ENCODE measurements at places on chromosomes 5 and 9.

DNA sequence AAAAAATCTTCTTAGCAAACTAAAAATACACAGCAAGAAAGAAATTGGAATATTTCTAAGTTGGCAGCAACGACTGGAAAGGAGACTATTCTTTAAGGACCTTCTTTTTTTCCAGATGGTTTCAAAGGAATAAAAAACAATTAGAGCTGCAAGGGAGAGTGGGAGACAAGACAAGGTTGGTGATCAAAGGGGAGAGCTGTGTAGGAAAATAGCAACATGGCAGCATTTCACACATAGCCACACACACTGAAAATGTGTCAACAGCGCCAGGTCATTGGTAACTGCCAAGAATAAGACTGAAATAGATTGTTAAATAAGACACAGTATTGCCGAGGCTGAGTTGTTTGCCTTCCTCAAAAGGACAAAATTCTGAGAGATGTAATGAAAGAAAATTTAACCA, 88.1 kb upstream of the TLE1 start:
- no peaks in the 10 kb centered on the region for H3K27me3 ChIP-seq
- H3K27ac ChIP-seq = no peak overlapping the region
- H3K36me3 ChIP-seq = no peaks in the 10 kb centered on the region

GRCh38 chr5:50749181-50749580, 82.7 kb downstream of the PARP8 start:
- H3K36me3 ChIP-seq = no peaks in the 10 kb centered on the region
- H3K4me3 ChIP-seq = no peak overlapping the region
- H3K27me3 ChIP-seq = no peaks in the 10 kb centered on the region
- no peak overlapping the region for H3K27ac ChIP-seq

- H3K4me1 ChIP-seq = no peaks in the 10 kb centered on the region
- peak; percentile 10 for DNase-seq
- H3K27me3 ChIP-seq = no peaks in the 10 kb centered on the region
- H3K4me3 ChIP-seq = no peak overlapping the region
Observed at GRCh38 chr5:127916885-127917573, 166.5 kb upstream of the SLC12A2 start.

- H3K27ac ChIP-seq = no peak overlapping the region
- H3K36me3 ChIP-seq = no peaks in the 10 kb centered on the region
- peaks cover 24% of the 10 kb centered on the region for H3K27me3 ChIP-seq
- H3K4me1 ChIP-seq = no peaks in the 10 kb centered on the region
Observed at GRCh38 chr5:58770136-58770535, 187.3 kb downstream of the RAB3C start.

GRCh38 chr5:76601470-76601869, 21.7 kb downstream of the F2RL2 start:
- no peak overlapping the region for H3K4me3 ChIP-seq
- no peaks in the 10 kb centered on the region for H3K36me3 ChIP-seq
- no peaks in the 10 kb centered on the region for H3K27me3 ChIP-seq
- peaks cover 2% of the 10 kb centered on the region for H3K4me1 ChIP-seq
- H3K27ac ChIP-seq = no peak overlapping the region
- DNase-seq = peak; percentile 78

- H3K27me3 ChIP-seq = no peaks in the 10 kb centered on the region
- H3K4me1 ChIP-seq = no peaks in the 10 kb centered on the region
- H3K4me3 ChIP-seq = no peak overlapping the region
- H3K27ac ChIP-seq = no peak overlapping the region
Observed at GRCh38 chr5:15459200-15459599, 40.8 kb upstream of the FBXL7 start.

DNA sequence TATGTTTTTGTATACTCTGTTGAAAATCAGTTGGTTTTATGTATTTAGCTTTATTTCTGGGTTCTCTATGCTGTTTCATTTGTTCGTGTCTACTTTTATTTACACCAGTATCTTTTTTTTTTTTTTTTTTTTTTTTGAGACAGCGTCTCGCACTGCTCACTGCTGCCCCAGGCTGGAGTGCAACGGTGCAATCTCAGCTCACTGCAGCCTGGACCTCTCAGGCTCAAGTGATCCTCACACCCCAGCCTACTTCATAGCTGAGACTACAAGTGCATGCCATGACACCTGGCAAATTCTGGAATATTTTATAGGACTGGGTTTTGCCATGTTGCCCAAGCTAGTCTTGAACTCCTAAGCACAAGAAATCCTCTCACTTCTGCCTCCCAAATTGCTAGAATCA, 869.4 kb upstream of the CDH6 start:
- H3K4me3 ChIP-seq = no peak overlapping the region
- H3K36me3 ChIP-seq = no peaks in the 10 kb centered on the region
- no peak for DNase-seq

- H3K27ac ChIP-seq = no peak overlapping the region
- H3K4me1 ChIP-seq = no peaks in the 10 kb centered on the region
- DNase-seq = peak; percentile 5
- H3K36me3 ChIP-seq = no peaks in the 10 kb centered on the region
- no peaks in the 10 kb centered on the region for H3K27me3 ChIP-seq
Observed at GRCh38 chr9:18668944-18669343, 195.0 kb downstream of the ADAMTSL1 start.

- H3K27me3 ChIP-seq = no peaks in the 10 kb centered on the region
- no peak overlapping the region for H3K27ac ChIP-seq
- no peaks in the 10 kb centered on the region for H3K36me3 ChIP-seq
- no peak for DNase-seq
Observed at GRCh38 chr9:83800236-83801033, 17.1 kb downstream of the GKAP1 start.

- no peaks in the 10 kb centered on the region for H3K4me1 ChIP-seq
- peak; percentile 41 for DNase-seq
- H3K27me3 ChIP-seq = peaks cover 3% of the 10 kb centered on the region
- H3K27ac ChIP-seq = no peak overlapping the region
- no peaks in the 10 kb centered on the region for H3K36me3 ChIP-seq
- H3K4me3 ChIP-seq = no peak overlapping the region
Observed at GRCh38 chr9:68507806-68508145, 32.9 kb downstream of the TMEM252 start.

GRCh38 chr5:158852622-158853021, 247.1 kb downstream of the EBF1 start:
- H3K27ac ChIP-seq = no peak overlapping the region
- no peak for DNase-seq
- no peaks in the 10 kb centered on the region for H3K36me3 ChIP-seq
- H3K27me3 ChIP-seq = no peaks in the 10 kb centered on the region

DNA sequence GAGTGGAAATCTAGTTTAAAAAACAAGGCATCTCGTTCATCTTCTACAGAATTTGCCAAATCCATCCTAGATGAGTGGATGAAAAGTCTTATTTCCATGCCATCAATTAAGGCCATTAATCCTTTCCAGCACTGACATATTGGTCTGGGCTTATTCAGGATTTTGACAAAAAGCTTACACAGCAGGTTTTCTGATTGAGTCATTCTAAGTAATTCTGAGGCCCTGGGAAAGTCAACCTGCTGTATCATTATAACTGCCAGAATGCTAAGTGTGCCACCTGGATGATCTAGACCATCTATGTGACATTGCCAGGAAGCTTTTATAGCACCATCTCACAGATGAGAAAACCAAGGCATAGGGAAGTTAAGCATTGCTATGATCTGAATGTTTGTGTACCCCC, 132.1 kb upstream of the MAP3K1 start:
- no peak overlapping the region for H3K4me3 ChIP-seq
- H3K27me3 ChIP-seq = no peaks in the 10 kb centered on the region
- H3K27ac ChIP-seq = no peak overlapping the region
- no peaks in the 10 kb centered on the region for H3K36me3 ChIP-seq

DNA sequence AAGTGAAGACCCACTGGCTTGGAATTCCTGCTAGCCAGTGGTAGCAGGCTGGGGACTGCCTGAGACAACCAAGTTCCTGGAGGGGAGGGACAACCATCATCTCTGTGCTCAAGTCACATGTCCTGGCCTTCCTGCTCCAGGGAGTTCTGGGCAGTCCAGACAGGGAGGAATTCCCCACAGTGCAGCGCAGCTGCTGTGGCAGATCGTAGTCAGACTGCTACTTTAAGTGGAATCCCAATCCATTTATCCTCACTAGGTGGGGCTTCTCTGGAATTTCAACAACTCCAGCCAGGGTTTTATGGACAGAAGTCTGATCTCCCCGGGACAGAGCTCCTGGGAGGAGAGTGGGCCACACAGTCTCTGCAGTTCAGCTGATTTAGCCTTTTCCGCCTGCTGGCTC, 20.9 kb upstream of the OR5C1 start:
- H3K27ac ChIP-seq = no peak overlapping the region
- no peak overlapping the region for H3K4me3 ChIP-seq
- no peaks in the 10 kb centered on the region for H3K36me3 ChIP-seq
- H3K4me1 ChIP-seq = no peaks in the 10 kb centered on the region
- no peaks in the 10 kb centered on the region for H3K27me3 ChIP-seq
- no peak for DNase-seq

DNA sequence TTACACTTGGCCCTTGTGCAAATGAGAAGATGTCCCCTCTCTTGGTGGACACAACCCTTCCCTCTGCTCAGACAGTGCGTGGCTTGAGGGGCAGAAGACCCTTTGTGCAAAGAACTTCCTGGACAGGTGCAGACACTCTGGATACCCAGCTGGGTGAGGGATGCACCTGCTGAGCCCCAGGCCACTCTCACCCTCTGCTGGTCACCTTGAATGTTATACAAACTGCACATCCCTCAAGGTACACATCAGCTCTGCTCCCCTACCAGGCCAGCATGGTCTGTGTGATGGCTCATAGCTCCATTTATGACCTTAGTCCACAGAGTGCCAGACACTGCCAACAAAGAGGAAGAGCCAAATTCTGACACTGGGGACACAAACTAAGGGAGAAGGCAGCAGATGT, 3.1 kb upstream of the DIRAS2 start:
- no peaks in the 10 kb centered on the region for H3K27me3 ChIP-seq
- no peak overlapping the region for H3K4me3 ChIP-seq
- no peak for DNase-seq
- H3K4me1 ChIP-seq = peaks cover 2% of the 10 kb centered on the region

- H3K4me3 ChIP-seq = no peak overlapping the region
- no peak overlapping the region for H3K27ac ChIP-seq
- no peaks in the 10 kb centered on the region for H3K4me1 ChIP-seq
- no peaks in the 10 kb centered on the region for H3K27me3 ChIP-seq
Observed at GRCh38 chr5:164748861-164749260, 1243.4 kb downstream of the MAT2B start.

- peaks cover 7% of the 10 kb centered on the region for H3K27me3 ChIP-seq
- H3K4me3 ChIP-seq = no peak overlapping the region
- H3K4me1 ChIP-seq = no peaks in the 10 kb centered on the region
Observed at GRCh38 chr9:95719354-95719753, 156.1 kb upstream of the ERCC6L2 start.

GRCh38 chr9:90103771-90104170, 499.0 kb downstream of the GADD45G start:
- H3K27me3 ChIP-seq = peaks cover 4% of the 10 kb centered on the region
- DNase-seq = peak; percentile 43
- H3K27ac ChIP-seq = no peak overlapping the region
- H3K36me3 ChIP-seq = no peaks in the 10 kb centered on the region
- H3K4me1 ChIP-seq = peaks cover 1% of the 10 kb centered on the region

GRCh38 chr9:128070874-128071273, 2.8 kb downstream of the SLC25A25 start:
- H3K27me3 ChIP-seq = no peaks in the 10 kb centered on the region
- H3K27ac ChIP-seq = no peak overlapping the region
- peaks cover 6% of the 10 kb centered on the region for H3K36me3 ChIP-seq
- H3K4me1 ChIP-seq = peaks cover 19% of the 10 kb centered on the region

DNA sequence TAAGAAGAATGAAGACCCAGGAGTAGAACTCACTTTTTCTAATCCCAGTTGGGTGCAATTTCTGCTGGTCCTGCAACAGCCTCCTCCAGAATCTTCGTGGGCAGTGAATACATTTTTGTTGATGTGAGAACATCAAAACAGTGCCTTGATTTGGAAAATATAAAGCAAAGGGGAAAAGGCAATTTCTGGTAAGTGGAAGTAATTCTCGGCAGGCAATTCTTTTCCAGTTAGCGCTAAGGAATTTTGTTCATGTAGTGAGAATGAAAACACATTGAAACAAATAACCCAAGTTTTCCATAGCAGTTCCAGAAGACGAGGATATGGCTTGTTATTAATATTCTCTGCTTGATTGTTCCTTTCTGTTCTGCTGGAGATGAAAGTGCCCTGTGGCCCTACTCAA, 178.7 kb downstream of the SPATA31D1 start:
- no peak for DNase-seq
- no peak overlapping the region for H3K27ac ChIP-seq
- H3K4me1 ChIP-seq = no peaks in the 10 kb centered on the region
- H3K4me3 ChIP-seq = no peak overlapping the region
- H3K27me3 ChIP-seq = no peaks in the 10 kb centered on the region

DNA sequence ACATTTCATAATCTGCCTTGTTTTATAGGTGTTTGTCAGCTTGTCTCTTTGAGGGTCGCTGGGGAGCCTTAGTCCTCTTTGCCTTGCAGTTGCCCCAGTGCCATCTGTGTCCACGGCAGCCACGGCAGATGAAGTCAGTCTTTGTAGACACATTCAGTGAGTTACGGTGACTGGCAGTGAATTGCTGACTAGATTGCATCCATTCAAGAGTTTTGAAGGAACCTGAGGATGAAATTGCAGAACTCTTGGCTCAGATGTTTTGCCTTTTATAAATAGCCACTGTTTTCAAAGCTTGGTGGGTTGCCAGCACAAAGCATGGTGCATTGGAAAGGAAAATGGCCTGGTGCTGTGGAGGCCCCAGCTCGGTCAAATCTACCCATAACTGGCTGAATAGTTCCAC, 125.6 kb downstream of the TRIO start:
- peak overlapping the region; percentile 72 for H3K27ac ChIP-seq
- no peak for DNase-seq
- H3K36me3 ChIP-seq = peaks cover 3% of the 10 kb centered on the region
- peak overlapping the region; percentile 8 for H3K4me3 ChIP-seq
- H3K4me1 ChIP-seq = peaks cover 18% of the 10 kb centered on the region

GRCh38 chr9:127093319-127094020, 29.0 kb downstream of the ANGPTL2 start:
- H3K27me3 ChIP-seq = peaks cover 59% of the 10 kb centered on the region
- no peak overlapping the region for H3K27ac ChIP-seq
- peaks cover 98% of the 10 kb centered on the region for H3K36me3 ChIP-seq
- H3K4me3 ChIP-seq = no peak overlapping the region
- peaks cover 6% of the 10 kb centered on the region for H3K4me1 ChIP-seq

GRCh38 chr9:7967851-7968250, 168.3 kb upstream of the DMAC1 start:
- H3K27ac ChIP-seq = no peak overlapping the region
- no peaks in the 10 kb centered on the region for H3K36me3 ChIP-seq
- DNase-seq = no peak

GRCh38 chr9:89483592-89484474, 14.1 kb downstream of the SEMA4D start:
- no peak overlapping the region for H3K4me3 ChIP-seq
- no peaks in the 10 kb centered on the region for H3K27me3 ChIP-seq
- no peaks in the 10 kb centered on the region for H3K36me3 ChIP-seq
- no peak overlapping the region for H3K27ac ChIP-seq
- no peak for DNase-seq

DNA sequence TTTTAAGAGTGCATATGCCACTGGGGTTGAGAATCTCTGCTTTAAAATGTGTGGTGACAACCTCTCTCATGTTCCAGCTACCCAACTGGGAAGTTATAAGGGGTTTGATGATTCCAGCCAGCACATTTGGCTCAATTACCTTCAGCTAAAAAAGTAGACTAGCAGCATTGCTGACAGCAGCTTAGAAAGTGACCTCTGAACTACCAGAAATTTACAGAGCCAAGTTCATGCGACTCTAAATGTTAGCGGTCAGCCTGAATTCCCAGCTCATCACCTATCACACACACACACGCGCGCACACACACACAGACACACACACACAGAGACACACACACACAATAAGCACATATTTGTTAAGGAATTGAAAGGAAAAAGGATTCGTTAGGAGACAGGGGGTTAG, 377.5 kb downstream of the TMEM167A start:
- H3K4me1 ChIP-seq = no peaks in the 10 kb centered on the region
- DNase-seq = no peak
- H3K36me3 ChIP-seq = no peaks in the 10 kb centered on the region
- H3K27ac ChIP-seq = no peak overlapping the region

Data from mesenchymal stem cell (in vitro differentiated cells and primary cell).